Fibroblast of the aortic adventitia (primary cell): ENCODE measurements at places on chromosomes 1 and 21. TPM values are rescaled to one million over a fixed set of nuclear protein-coding genes. Genes with fewer than 3 reads are reported as not detected.
A peak's percentile ranks its signal among the peaks of the same experiment; 100 is the strongest.

- DNase-seq: no peak
These were observed 19.7 kb upstream of the ID3 start for GRCh38 chr1:23578997-23579363.

- DNase-seq: no peak
These were observed 39.5 kb downstream of the CTNNBIP1 start for GRCh38 chr1:9870572-9870971.

GRCh38 chr1:163047951-163048659 lies 21.1 kb upstream of the RGS4 start:
- no peak for DNase-seq

- peak; percentile 57 for DNase-seq
These were observed 613.4 kb upstream of the ADAMTS5 start for GRCh38 chr21:27580276-27580675.

DNA sequence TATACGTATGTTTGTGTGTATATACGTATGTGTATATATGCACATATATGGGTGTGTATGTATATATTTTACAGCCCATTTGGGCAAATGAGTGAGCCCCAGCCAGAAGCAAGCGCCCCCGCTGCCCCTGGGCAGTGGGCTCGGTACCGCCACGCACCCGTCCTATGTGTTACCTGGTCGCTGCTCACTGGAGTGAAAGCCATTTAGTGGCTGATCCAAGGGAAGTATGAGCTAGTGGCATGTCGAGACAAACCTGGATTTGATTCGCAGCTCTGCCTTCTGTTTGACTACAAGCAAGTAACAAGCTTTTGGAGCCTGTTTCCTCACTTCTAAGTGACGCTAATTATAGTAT lies 35.8 kb upstream of the JAK1 start:
- no peak for DNase-seq

DNA sequence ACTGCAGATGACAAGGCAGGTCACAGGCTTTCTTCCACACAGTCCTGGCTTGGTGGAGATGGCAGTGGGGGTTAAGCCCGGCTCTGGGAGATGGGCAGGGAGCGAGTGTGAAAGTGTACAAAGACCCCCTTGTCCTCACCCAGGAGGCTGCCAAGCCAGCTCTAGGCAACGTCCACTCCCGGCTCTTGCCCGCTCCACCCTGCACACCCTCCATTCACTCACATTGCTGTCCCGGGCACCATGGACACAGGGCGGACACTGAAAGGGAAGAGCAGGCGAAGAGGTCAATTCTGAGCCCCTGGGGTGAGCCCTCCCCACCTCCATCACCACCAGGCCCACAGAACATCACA lies 8.9 kb downstream of the COL16A1 start:
- no peak for DNase-seq

GRCh38 chr1:111399792-111400610 lies 27.5 kb downstream of the OVGP1 start:
- peak; percentile 71 for DNase-seq

GRCh38 chr1:60906526-60906925 lies 175.8 kb upstream of the NFIA start:
- DNase-seq: no peak

GRCh38 chr1:194004146-194004545 lies 817.7 kb upstream of the B3GALT2 start:
- DNase-seq: no peak

GRCh38 chr1:18290740-18291412 lies 183.3 kb downstream of the IGSF21 start:
- no peak for DNase-seq

- DNase-seq: no peak
These were observed 9.2 kb downstream of the ZBTB48 start for GRCh38 chr1:6588893-6589520.

DNA sequence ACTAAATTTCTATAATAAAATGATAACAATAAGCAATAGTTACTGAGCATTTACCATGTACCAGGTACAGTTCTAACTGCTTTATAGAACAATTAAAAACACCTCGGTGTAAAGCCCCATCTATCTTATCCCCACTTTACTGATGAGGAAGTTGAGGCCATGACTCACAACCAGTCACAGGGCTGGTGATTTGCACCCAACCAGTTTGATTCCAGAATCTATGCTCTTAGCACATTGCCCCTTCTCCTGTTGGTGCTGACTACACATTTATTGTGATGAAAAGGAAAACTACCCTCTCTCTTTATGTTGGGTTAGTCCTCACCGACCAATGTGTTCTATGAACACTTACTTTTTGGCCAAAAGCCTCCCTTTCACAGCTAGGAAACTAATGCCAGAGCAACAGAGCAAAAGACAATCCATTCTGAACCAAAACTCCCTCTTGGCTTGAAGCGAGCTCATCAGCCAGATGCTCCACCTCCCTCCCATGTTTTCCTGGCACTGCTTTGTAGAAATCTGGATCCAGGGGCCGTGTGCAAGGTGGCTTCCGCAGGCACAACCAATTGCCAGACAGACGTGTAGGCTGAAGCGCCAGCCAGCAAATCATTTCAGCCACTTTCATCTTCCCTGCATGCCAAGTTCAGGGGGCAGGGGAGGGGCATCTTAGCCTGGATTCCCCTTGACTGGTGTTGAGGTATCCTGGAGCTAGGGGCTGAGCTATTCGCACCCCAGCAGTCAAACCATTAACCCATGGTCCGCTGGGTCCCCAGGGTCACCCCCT lies 32.0 kb upstream of the SLC30A1 start:
- DNase-seq: peak; percentile 84

- DNase-seq: no peak
These were observed 57.5 kb downstream of the BCL9 start for GRCh38 chr1:147598621-147599361.

- DNase-seq: no peak
These were observed 13.9 kb upstream of the COL18A1 start for GRCh38 chr21:45390831-45391742.

The IRF6 gene
- 3.1 TPM in 1 of 2 replicates, not detected in the other for total RNA-seq

The ERICH3 gene
- not detected in 2 replicates for total RNA-seq

The CPT2 gene
- 7.5 and 14.7 TPM in 2 replicates for total RNA-seq
